ENCODE measurements at places on chromosomes 2 and 18.

GRCh38 chr2:177715771-177716170 is 323.2 kb downstream of the AGPS start:
- DNase-seq, result no peak

DNA sequence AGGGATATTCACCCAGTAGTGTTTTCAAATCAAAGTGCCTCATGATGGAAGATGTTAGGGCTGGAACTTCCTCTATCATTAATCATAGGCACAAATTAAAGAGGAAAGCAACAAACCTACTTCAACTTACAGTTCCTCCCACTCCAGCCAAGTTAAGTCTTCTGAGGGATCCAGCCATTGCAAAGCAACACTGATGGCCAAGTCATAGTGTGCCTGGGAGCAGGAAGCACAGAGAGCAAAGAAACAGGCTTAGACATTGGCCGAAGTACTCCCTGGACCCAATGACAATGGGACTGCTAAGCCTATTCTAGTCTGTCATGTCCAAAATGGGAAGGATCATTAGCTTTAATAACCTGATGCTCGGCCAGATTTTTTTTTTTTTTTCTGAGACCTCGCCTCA is 7.0 kb downstream of the C2orf80 start:
- DNase-seq, result no peak

- DNase-seq, result no peak
Observed at GRCh38 chr2:27079233-27080139, 1.1 kb downstream of the EMILIN1 start.

DNA sequence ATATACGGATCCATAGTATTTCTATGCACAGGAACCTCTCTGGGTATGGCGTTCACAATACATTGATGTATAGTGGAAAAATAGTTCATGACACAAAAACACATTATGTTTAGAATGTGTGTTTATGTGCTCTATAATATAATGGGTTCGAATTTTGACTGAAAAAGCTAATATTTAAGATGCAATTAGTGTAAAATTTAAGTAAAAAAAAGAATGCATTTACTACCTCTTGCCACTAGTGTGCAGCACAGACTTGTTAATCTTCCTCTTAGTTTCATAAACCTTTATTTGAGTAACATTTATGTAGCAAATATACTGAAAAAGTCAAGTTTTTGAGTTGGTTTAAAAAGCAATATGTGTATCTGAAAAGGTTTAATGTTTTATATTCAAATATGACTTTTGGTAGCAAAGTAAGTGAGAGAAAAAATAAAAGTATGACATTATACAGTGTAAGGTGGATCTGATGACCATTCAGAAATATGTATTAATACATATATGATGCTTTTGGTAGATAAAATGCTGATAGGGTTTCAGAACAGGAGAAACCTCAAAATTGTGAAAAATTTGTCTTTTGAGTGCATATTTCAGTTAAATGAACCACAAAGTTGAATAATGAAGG is 49.4 kb downstream of the CCDC102B start:
- DNase-seq, result no peak

DNA sequence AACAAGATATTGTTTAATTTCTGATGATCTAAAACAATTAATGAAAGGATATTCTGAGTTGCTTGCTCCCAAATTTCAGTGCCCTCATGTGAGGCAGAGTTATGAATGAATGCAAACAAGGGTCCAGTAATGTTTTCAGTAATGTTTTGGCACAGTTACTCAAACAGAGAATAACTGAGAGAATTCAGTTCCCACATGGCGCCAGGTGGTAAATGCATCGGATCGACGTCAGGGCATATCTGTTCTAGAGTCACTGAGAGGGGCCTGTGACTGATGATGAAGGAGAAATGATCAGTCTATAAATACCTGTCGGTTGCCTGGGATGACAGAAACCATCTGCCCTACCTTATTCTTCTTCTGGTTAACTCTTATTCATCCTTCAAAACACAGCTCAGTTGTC is 81.4 kb downstream of the KCNS3 start:
- DNase-seq, result no peak

GRCh38 chr2:117485588-117485987 is 328.9 kb upstream of the DDX18 start:
- no peak for DNase-seq

DNA sequence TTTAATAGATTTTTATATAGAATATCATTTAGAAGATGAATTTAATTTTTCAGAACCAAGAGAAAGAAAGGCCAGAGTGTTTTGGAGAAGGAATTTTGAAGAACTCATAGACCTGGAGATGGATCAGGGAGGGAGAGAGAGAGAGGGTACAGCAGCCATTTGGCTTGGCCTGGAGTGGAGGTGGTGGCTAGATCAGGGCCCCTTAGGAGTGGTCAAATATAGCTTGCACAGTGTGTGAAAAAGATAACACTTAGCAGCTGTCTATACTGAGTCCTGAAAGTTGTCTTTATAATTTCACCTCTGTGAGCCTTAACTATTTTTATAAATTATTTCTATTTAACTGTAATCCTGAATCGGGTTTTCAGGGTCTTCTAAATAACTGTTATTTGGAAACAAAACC is 38.8 kb upstream of the ACYP2 start:
- no peak for DNase-seq

DNA sequence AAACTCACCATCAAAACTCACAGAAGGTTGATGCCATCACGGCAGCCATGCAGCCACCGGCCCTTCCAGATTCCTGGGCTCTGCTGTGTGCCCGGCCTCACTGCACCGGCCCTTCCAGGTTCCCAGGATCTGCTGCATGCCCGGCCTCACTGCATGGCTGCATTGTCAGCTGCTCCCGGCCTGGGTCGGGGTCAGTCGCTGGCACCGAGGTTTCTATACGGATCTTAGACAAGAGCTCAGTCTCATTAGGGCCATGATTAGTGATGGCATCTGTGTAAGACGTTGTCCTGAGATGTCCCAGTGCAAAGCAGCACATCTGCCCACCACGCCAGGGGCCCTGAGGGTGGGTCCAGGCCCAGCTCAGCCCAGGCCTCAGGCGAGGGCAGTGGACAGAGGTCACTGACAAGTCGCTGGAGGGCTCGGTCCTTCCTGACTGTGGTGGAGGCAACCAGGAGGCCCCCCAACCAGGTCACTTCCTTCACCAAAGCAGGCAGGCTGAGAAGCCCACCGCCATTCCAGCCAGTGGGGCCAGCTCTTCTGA is 29.4 kb downstream of the TMEM18 start:
- peak; percentile 38 for DNase-seq

GRCh38 chr2:127398239-127398590 is 10.4 kb upstream of the MAP3K2 start:
- no peak for DNase-seq

- DNase-seq, result no peak
Observed at GRCh38 chr2:160512491-160512890, 18.9 kb upstream of the RBMS1 start.

GRCh38 chr2:219676586-219676985 is 49.2 kb downstream of the SLC4A3 start:
- no peak for DNase-seq

DNA sequence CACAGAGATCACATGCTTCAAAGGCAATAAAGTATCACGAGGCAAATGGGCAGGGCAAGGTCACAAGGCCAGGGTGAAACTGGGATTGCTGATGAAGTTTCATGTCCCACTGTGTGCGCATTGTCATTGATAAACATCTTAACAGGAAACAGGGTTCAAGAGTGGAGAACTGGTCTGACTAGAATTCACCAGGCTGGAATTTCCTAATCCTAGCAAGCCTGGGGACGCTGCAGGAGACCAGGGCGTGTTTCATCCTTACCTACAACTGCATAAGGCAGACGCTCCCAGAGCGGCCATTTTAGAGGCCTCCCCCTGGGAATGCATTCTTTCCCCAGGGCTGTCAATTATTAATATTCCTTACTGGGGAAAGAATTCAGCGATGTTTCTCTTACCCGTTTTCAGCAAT is 33.2 kb downstream of the PTPN4 start:
- DNase-seq, result no peak

DNA sequence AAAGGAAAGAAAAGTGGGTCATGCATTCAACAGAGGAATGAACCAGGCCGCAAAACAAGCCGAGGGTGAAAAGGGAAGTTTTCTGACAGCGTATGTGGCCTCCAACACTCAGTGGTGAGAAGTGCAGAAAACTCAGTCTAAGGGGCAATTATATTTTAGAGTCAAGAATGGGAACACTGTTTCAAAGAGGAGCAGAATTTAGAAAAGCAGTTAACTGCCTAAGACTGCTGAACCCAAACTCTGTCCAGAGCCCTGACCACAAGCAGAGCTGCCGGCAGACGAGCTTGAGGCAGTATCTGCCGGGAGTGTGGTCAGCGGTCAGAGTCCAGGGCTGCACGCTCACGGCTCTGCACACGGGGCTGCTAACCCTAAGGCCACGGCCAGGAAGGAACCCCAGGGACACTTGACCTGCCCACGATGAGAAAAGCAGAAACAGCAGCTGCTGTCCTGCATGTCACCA is 347.0 kb upstream of the ID2 start:
- no peak for DNase-seq

- DNase-seq, result peak; percentile 83
Observed at GRCh38 chr2:207528980-207529329, 807 bp upstream of the CREB1 start.

DNA sequence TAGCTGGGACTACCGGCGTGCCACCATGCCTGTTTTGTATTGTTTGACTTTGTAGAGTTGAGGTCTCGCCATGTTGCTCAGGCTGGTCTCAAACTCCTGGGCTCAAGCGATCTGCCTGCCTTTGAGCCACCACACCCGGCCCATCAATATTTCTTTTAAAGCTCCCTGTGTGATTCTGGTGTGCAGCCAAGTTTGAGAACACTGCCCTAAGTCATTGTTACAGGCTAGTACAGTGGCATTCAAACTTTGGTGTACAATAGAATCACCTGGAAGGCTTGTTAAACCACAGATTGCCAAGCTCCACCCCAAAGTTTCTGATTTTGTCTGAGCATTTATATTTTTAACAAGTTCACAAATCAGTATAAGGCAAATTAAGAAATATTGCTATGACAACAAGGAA is 99.9 kb downstream of the RBBP8 start:
- DNase-seq, result no peak

DNA sequence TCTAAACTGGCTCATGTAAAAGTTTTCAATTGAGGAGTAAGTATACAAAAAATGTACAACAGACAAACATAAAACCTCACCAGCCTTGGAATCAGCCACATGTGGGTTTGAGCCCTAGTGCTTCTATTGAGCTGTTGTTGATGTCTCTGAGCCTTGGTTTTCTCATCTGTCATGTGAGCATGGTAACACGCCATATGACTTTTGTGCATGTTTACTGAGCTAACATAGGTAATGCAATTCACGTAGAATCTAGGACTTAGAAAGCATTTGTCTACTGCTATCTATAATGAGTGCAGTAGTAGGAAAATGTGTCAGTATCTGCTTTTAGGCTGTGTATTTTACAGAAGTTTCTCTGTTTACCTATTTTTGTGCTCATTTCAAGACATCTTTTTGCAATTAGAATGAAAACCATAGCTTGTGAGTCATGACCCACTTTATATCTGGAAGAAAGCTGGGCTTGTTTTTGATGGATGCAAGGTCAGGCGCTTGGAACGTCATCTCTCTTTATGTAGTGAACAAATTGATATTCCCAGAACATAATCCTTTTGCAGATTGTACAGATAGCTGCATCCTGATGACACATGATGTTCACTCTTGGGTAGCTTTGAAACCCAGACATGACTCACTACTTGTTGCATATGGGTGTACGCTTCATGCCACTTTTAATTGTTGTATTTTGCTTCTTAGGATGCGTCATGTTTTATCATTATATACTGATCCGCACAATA is 94.3 kb downstream of the RNF144A start:
- no peak for DNase-seq

GRCh38 chr2:129798626-129799025 is 180.8 kb upstream of the RAB6C start:
- DNase-seq, result no peak

DNA sequence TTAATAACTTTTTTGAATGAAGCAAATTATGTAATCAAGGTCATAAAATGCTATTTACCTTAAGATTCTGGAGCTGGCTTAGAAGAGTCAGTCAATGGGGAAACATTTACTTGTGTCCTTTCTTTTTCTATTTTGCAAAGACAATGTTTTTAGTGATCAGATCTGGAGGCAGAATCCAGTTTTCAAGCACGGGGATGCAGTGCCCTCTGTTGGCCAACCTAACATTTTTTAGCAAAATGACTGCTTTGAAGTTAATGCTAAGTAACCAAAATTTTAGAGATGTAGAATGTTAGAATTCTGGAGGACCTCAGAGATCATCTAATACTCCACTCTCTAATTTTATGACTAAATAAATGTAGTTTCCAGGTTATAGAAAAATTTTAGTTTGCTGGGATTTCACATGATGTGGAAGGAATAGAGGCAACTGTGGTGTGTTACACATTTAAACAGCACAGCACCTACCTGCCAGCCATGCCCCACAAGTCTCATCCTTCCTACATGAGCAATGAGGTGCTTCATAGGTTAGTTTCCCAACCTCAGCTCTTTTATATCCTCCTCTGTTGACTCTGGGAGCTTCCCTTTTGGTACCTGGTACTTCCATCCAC is 23.6 kb upstream of the SLC9A4 start:
- DNase-seq, result peak; percentile 79

- no peak for DNase-seq
Observed at GRCh38 chr2:8833853-8834252, 3.6 kb downstream of the KIDINS220 start.

DNA sequence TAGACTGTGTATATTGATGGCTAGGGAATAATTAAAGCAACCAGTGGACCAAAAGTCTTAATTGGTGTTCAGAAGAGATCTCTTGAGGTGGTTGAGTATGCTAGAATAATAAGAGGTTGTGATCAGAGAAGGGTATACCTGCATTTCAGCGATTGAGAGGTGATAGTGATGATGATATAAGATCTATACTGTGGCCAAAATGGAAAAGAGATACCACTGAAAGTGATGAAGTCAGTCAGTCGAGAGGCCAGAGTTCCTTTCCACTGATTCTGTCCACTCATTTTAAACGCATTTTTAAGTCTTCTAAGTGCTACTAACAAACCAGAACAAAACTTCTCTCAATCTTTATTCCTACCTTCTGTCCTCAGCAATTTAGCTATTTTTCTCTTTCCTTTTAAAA is 32.9 kb downstream of the ACTR3 start:
- DNase-seq, result no peak

DNA sequence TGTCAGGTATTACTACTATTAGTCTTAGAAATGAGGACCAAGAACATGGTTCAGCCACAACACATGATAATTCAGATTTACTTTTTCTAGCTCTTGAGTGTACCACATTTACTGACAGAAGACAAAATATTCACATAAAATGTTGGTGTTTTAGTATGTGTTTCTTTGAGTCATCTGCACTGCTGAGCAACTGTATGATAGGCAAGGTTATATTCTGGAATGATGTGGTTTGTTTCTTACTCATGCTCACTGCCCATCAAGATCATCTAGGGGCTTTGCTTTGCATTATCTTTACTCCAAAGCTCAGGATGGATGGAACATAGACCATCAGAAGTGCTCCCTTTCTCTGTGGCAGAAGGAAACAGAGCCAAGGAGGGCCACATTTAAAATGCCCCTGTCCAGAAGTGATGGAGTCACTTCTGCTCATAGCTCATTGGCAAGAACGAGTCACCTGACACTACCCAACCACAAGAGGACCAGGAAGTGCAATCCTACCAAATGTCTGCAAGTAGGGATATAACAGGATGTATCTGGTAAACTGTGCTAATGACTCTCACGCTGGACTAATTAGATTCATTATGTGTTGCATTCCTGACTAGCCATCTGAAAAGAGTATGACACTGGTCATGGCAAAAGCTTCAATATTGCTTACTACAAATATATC is 81.5 kb downstream of the DIS3L2 start:
- DNase-seq, result no peak

- DNase-seq, result peak; percentile 38
Observed at GRCh38 chr2:86042256-86043168, 63.2 kb downstream of the POLR1A start.

Measured in activated CD8-positive, alpha-beta memory T cell treated with anti-CD3 and anti-CD28 coated beads, Interleukin-2, amount 50 U/mL, for 48 hours (primary cell).